ENCODE measurements at places on chromosomes 2 and 18.

- DNase-seq: no peak
Observed at GRCh38 chr2:45777996-45778719, 126.7 kb downstream of the PRKCE start.

- no peak for DNase-seq
Observed at GRCh38 chr2:225334514-225334913, 65.0 kb upstream of the NYAP2 start.

DNA sequence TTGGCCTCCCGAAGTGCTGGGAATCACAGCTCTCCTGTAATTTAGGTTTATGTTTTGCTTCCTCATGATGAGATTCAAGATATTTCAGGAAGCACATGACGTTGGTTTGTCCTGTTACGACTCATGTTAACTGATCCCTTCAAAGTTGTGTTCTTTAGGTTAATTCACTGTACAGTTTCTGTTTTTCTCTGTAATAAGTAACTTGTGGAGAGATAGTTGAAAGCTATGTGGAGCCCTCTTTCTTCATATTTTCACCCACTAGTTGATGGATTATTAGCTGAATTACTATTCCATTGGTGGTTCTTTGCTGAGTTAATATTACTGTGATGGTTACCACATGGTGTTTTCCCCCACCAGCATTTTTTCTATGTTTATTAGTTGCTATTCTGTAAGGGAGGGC, 18.3 kb upstream of the CHCHD5 start:
- no peak for DNase-seq

DNA sequence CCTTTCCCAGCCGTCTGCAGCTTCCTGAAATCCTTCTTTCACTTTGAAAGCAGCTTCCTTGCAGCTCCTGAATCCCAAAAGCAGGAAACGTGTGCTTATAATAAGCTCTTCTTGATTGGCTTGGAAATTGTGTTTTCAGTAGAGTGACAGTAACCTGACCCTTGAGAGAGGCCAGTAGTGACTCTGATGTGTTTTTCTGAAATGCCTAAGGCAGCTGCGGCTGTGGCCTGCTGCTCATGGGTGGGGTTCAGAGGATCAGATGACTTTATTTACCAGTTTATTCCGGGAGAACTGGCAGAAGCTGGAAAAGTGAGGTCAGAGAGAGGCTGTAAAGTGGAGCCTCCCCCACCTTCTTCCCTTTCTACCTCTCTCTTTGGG, 31.9 kb upstream of the RPIA start:
- no peak for DNase-seq

GRCh38 chr2:172945510-172945850, 130.2 kb upstream of the MAP3K20 start:
- DNase-seq: no peak

GRCh38 chr18:78813156-78813555, 166.5 kb upstream of the SALL3 start:
- DNase-seq: no peak

DNA sequence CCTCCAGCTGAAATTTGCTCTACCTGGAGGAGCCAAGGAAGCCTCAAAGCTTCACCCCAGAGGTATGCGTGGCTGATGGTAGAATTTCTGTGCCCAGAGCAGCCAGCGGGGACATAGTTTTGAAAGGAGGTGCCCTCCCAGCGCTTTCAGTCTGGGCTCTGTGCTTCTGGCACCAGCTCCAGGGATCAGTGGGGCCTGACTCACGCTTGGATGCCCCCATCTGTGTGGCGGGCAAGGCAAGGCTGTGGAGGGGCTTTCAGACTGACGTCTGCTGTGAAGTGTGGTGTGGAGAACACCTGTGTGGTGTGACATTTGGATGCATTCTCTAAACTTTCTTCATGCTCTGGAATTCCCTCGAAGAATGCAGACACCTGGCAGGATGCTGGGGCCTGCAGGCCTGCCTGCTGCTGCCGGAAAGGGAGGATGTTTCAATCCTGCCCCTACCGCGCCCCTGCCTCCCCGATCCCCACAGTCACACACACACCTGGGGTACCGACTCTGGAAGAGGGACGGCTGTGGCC, 84.1 kb downstream of the CTIF start:
- no peak for DNase-seq

DNA sequence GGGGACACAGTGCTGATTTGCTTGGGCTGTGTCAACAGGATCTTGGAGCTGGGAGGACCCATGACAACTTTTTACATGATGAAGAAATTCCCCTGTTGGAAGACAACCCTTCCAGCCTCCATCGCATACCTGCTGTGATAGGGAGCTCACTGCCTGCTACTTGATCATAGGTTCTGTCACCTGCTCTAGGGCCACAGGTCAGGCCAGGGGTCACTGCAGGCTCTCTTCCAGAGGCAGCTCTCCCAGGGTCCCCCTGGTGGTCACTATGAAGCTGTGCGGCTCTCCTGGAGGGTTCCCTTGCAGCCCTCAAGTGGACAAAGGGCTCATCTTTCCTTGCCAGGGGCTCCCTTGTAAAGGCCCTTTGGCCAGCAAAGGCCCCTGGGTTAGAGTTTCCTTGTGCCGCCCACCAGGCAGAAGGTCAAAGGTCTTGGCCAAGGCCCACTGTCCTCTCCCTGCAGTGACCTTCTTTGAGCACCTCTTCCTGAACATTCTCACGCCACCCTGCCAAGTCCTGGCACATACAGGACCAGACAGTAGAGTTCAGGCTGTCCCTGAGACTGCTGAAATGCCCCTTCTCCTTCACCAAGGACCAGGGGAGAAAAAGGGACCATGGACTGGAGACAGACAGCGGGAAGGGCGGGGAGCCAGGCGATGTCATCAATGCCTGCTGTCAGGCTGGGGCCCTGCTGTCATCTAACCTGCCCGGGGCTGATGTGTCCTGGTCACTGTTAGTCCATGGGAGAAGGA, 345.1 kb downstream of the DYSF start:
- peak; percentile 15 for DNase-seq

GRCh38 chr2:238857959-238858358, 10.1 kb downstream of the TWIST2 start:
- DNase-seq: no peak

DNA sequence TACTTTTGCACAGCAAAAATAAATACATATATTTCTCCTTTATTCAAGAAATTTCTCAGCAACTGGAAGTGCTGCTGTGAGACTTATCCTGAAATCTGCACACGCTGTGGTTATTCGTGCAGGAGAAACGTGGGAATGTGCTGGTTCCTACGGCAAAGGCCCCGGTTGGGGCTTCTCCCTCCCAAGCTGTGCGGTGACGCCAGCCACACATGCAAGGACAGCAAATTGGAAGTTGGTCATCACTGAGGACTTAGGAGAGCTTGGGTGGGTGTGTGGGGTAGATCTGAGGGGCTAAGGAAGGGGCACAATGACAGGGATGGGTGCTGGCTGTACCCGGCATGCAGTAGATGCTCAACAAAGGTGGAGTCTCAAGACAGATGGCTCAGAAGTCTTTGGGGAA, 16.5 kb upstream of the MTCL1 start:
- DNase-seq: no peak

DNA sequence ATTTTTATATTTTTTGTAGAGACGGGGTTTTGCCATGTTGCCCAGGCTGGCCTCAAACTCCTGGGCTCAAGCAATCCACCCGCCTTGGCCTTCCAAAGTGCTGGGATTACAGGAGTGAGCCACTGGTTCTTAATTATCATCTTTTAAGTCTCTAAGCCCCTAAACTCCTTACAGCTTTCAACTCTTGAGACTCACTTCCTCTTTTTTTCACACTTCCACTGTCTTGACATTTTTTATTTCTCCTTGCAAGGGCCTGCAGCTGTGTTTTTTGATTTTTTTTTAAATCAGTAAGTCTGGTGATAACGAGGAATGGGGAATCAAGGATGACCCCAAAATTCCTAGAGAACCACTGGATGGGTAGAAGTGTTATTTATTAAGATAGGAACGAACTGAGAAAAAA, 8.6 kb upstream of the ABCB11 start:
- no peak for DNase-seq

DNA sequence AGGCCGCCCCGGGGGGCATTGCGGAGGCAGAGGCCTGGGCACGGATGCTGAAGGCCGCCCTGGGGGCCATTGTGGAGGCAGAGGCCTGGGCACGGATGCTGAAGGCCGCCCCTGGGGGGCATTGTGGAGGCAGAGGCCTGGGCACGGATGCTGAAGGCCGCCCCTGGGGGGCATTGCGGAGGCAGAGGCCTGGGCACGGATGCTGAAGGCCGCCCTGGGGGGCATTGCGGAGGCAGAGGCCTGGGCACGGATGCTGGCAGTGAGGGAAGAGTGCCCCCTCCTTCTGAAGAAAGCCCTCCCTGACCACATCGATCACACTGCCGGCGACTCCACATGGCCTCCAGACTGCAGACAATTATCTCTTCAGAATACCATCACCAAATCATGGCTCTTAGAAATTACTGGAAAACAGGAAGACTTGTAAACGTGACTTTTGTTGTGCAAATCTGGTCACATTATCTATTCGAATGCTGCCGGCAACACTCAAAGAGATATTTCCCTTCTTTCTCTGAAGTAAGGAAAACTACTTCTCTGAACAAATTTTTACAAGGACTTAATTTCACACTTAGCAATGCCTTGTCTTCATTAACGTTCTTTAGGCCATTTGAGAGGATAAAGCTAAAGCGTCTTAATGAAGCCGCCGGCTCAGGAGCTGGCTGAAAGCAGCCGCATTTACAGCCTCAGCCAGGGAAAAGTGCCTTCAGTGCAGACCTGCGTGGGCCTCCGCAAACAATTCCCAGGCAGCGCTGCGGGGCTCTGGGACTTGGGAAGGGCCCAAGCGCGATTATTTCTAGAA, 18.1 kb upstream of the SNTG2 start:
- no peak for DNase-seq

DNA sequence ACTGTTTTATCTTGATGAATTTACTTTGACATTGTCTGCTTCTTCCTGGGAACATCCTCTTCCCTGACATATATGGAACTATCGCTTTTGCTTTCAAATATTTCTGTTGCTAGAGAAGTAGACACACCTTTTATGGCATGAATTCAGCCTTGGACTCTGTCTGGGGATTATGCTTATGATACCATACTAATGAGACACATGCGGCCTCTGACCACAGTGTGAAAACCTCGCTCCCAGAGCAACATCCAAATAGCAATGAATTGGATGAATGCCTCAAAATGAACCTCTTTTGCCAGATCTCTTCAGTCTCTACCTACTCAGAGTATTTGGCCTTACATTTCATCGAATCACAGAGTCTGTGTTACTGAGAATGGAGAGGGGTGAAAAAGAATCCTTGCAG, 70.9 kb downstream of the PIEZO2 start:
- no peak for DNase-seq

DNA sequence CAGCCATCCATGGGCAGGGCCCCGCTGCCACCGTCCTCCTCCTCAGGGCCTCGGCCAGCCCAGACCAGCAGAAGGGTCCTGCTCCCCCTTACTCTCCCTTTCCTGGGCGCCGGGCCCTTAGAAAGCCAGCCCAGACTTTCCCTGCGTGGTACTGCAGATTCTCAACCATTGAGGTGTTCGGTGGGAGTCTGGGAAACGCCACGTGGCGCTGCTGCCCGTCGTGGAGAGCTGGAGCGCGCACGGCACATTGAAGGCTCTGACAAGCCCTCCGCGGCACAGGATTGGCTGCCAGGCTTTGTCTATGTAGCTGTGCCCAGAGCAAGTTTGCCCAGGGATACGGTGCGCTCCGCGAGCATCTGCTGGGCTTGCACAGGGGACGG, 10.4 kb upstream of the KLHL30 start:
- no peak for DNase-seq

DNA sequence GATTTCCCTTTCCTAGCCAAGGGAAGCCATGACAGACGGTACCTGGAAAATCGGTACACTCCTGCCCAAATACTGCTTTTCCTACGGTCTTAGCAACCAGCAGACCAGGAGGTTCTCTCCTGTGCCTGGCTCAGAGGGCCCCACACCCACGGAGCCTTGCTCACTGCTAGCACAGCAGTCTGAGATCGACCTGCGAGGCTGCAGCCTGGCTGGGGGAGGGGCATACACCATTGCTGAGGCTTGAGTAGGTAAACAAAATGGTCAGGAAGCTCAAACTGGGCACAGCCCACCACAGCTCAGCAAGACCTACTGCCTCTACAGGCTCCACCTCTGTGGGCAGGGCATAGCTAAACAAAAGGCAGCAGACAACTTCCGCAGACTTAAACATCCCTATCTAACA, 6.8 kb upstream of the CD207 start:
- no peak for DNase-seq

- DNase-seq: no peak
Observed at GRCh38 chr2:47119001-47119400, 36.1 kb downstream of the STPG4 start.

GRCh38 chr18:56748698-56749268, 97.6 kb downstream of the WDR7 start:
- DNase-seq: no peak

GRCh38 chr2:240500561-240501423, 57.0 kb downstream of the ANKMY1 start:
- DNase-seq: no peak

- DNase-seq: no peak
Observed at GRCh38 chr2:149701241-149701640, 113.7 kb upstream of the MMADHC start.

- no peak for DNase-seq
Observed at GRCh38 chr2:141791521-141791920, 339.3 kb downstream of the LRP1B start.

- no peak for DNase-seq
Observed at GRCh38 chr18:69558052-69558451, 157.4 kb downstream of the DOK6 start.

DNA sequence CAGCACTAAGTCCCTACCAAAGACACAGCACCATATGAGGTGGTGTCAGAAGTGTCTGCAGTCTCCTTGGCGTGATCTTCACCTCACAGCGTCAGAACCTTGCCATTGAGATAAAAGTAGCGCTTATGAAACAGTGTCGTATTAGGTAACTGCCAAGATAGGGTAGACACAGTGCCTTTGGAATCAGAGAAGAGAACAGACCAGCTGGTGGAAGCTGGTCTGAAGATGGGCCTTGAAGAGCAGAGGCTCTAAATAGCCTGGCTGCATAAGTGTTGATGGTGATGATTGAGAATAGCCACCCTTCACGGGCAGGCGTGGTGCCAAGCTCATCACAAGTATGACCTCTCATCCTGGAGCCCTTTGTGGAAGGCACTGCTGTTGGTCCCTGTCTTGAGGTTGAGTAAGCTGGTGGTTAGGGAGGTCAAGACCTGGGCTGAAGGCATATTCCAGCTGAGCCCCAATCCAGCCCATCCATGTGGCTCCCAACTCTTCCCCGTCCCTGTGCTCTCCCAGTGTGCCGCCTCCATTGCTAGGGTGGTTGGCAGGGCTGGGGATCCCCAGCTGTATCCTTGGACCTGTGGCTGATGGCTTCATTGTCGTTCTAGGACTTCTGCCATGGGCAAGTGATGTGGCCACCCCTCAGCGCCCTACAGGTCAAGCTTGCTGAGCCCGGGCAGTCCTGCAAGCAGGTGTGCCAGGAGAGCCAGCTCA, 187.4 kb downstream of the MGAT5 start:
- no peak for DNase-seq

All from stimulated activated CD4-positive, alpha-beta T cell treated with anti-CD3 and anti-CD28 coated beads, Interleukin-12 subunit alpha, Interleukin-12 subunit beta, amount 100 ng/mL, for 24 hours (primary cell).